Stimulated activated CD8-positive, alpha-beta memory T cell treated with anti-CD3 and anti-CD28 coated beads, Interleukin-4, amount 100 ng/mL, for 1 hour (primary cell): ENCODE measurements at places on chromosomes 1 and 21.

- DNase-seq = no peak
These were observed 8.0 kb downstream of the TUT4 start for GRCh38 chr1:52544665-52545525.

- DNase-seq = no peak
These were observed 1237.2 kb downstream of the PLA2G4A start for GRCh38 chr1:188065917-188066316.

DNA sequence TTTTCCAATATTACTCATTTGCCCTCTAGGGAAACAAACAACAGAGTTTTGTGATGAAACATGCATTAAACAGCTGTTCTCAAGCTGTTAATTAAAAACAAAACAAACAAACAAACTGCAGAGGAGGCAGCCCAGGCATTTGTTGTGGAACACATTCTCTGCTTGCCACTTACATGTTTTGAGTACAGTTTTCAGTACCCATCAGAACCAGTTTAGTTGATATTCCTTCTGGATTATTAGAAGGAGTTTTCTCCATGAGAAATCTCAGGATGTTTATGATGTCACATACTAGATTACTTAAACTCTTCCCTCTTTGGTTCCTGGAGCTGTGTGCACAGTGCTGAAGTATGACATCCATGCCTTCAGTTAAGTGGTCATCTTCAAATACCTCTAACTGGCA lies at the start of gene OR2T6:
Gene OR2T6, plus strand, starts transcription at position 301 of the 400 bp plus-strand sequence. CDS start 11,863 bp downstream, outside the sequence.
- no peak for DNase-seq

DNA sequence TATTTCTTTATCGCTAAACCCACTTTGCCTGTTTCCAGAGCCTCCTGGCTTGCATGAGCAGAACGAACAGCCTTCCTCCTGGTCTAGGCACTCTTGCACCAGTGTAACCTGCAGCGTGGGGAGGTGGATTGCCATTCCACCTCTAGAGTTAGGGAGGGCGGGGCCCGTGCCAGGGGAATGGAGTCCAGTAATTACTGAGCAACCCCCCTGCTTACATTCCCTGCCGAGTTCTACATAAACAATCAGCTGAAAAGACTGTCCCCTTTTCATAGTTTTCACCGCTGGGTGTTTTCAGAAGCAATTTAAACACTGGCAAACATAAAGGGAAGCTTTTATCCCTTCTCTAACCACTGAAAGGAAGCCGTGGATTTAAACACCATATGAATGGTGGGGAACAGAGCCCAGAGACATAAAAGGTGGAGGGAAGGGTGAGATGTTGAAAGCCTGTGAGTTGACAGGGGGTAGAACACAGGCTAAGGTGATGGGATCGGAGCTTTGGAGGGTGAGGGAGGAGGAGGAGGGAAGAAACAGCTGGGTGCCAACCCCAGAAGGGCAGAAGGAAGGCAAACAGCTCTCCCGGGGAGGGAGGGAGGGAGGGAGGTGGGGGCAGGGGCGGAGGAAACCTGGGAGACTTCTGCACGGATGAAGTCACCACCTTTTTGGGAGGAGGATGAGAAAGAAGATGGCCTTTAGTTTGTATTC lies 68.0 kb upstream of the WDR26 start:
- DNase-seq = no peak

- no peak for DNase-seq
These were observed 177.2 kb downstream of the SMYD3 start for GRCh38 chr1:246329900-246330299.

DNA sequence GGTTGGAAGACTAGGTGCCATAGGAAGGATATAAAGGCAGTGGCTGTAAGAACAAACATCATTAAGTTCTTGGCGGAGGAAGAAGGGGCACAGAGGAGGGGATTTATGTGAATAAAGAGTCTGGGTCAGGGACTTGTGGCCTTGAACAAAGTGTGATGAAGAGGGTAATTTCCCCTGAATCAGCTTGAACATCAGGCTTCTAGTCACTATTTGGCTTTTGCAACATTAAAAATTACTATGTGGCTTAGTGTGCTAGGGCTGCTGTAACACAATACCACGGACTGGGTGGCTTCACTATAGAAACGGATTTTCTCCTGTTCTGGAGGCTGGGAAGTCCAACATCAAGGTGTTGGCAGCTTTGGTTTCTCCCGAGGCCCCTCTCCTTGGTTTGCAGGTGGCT lies 70.5 kb upstream of the CNIH3 start:
- DNase-seq = no peak

- no peak for DNase-seq
These were observed 710.2 kb downstream of the AMY1C start for GRCh38 chr1:104459886-104460285.
